ENCODE measurements at places on chromosomes 3 and 15.

DNA sequence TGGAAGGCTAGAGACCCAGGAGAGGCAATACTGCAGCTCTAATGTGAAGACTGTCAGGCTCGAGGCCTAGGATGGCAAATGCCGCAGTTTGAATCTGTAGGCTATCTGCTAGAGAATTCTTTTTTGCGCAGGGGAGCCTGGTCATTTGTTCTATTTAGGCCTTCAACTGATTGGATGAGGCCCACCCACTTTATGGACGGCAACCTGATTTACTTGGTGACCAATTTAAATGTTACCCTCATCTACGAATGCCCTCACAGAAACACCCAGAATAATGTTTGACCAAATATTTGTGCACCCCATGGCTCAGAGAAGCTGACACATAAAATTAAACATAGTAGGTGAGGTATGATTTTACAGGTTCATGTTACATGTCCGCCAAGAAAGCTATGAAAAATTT, 300.7 kb upstream of the GRM7 start:
- DNase-seq = no peak

DNA sequence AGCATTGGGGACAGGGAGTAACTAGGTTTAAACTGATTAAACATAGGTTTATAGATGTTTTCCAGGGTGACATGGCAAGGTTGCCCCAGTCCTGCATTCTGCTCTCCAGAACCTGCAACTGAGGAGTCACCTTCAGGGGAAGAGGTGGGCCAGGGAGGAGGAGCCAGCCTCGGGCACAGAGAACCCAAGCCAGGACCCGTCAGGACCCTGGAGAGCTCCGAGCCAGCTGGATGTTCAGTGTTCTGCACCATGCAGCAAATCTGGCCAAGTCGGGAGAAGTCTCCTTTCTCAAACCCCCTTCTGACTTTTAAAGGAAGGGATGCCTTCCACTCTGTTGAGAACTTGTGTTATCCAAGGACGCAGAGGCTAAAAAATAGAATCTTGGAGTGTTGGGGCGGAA, 62.1 kb upstream of the SLC6A11 start:
- no peak for DNase-seq

DNA sequence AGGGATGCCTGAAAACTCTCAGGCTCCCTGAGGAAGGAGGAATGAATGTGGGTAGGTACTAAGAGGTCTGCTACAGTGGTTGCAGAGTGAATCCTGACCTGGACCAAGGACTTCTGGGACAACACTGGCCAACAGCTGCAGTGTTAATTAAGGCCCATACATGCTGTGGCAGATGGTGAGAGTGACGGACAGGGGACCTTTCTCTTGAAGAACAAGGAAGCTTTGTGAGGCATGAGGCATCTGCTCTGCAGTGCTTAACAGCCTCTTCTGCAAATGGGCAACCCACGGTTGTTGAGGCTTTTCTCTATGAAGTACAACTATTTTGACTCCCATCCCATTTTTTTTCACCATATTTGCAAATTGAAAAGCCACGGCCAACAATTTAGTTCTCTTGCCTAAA, 26.6 kb upstream of the ACAN start:
- no peak for DNase-seq

- DNase-seq = no peak
Observed at GRCh38 chr3:189563853-189564563, 67.2 kb upstream of the TP63 start.

GRCh38 chr3:152295344-152295743, 26.6 kb downstream of the MBNL1 start:
- no peak for DNase-seq

GRCh38 chr15:94253742-94254141, 22.4 kb downstream of the MCTP2 start:
- no peak for DNase-seq

GRCh38 chr15:79009379-79009778, 64.5 kb upstream of the CTSH start:
- no peak for DNase-seq

DNA sequence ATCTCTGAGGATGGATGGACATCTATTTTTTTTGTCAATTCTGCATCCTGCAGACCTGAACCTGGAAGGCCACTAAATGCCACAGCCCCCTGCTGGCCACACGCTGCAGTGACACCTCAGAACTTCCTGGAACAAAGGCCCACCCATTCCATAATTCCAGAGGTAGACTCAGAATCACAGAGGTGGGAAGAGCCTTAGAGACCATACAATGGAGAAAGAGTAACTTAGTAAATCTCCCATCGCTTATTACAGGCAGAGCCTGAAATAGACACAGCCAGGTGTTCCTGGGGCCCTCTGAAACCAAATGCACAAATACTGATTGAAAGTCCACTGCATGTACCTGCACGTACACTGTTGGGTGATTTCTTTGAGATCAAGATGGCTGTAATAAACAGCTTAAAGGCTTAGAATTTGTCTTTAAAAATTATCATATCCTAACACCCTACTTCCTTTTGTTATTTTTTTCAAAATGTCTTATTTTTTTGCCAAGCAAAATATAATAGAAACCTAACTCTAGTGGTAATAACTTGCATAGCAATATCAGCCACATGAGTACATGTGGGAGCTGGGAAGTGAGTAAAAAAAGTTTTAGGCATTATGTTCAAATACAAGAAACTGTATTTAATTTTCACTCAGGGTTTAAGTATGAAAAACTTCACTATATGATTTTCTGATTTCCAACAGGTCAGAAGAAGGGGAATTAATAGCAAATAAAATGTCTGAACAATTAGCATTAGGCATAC, 62.7 kb downstream of the EOMES start:
- no peak for DNase-seq

DNA sequence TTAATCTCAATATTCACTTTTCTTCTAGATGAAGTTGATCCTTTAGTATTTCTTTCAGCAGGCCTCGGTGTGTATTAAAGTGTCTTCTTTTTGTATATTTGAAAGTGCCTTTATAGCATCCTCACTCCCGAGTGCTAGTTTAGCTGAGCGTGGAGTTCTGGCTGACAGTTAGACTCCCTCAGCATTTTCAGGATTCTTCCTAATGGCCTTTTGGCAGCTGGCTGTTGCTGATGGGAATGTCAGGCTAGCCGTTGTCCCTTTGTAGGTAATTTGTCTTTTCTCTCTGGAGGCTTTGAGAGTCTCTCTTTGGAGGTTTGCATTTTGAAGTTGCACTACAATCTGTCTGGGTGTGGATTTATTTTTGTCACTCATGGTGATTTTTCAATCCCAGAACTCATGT, 94.4 kb downstream of the SRGAP3 start:
- no peak for DNase-seq

- DNase-seq = no peak
Observed at GRCh38 chr3:66592016-66592761, 91.4 kb upstream of the LRIG1 start.

GRCh38 chr15:32716216-32716914, 1.4 kb upstream of the GREM1 start:
- no peak for DNase-seq

GRCh38 chr3:134314588-134315285, 59.5 kb downstream of the AMOTL2 start:
- no peak for DNase-seq

- no peak for DNase-seq
Observed at GRCh38 chr3:32646761-32647160, 38.2 kb upstream of the CNOT10 start.

DNA sequence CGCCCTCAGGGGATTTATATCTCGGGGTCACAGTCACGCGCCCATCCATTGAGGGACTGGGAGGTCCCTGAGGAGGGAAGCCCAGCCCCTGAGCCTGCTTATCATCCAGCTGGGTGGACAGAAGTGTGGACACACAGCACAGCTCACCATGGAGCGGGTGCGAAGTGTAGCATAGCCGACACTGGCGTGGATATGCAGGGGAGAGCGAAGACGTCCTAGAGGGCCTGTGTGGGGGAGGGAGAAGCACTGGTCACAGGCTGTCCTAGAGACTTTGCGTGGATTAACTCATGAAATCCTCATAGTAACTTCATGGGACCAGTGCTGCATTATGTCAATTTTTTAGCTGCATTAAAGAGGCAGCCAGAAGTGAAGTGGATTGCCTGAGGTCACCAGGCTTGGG, 26.1 kb upstream of the PLXND1 start:
- DNase-seq = no peak

- DNase-seq = no peak
Observed at GRCh38 chr3:16303037-16303575, 38.1 kb downstream of the OXNAD1 start.

Data from CMK (cell line).